ENCODE measurements at places on chromosomes 16 and 17. TPM values are rescaled to one million over a fixed set of nuclear protein-coding genes. Genes with fewer than 3 reads are reported as not detected.

- DNase-seq = no peak
Observed at GRCh38 chr17:82534401-82534812, 14.9 kb downstream of the FOXK2 start.

- peak; percentile 88 for DNase-seq
Observed at GRCh38 chr17:78341559-78342448, 18.1 kb downstream of the SOCS3 start.

- DNase-seq = no peak
Observed at GRCh38 chr16:19696328-19696727, 21.7 kb downstream of the KNOP1 start.

- no peak for DNase-seq
Observed at GRCh38 chr17:77501101-77501566, 360.4 kb downstream of the SEC14L1 start.

- no peak for DNase-seq
Observed at GRCh38 chr16:19175492-19176262, 7.6 kb downstream of the SYT17 start.

The CA10 gene
- not detected for total RNA-seq
